Activated CD4-positive, alpha-beta T cell treated with anti-CD3 and anti-CD28 coated beads, Interleukin-2, amount 50 U/mL, for 48 hours (primary cell): ENCODE measurements at places on chromosomes 1 and 21.

DNA sequence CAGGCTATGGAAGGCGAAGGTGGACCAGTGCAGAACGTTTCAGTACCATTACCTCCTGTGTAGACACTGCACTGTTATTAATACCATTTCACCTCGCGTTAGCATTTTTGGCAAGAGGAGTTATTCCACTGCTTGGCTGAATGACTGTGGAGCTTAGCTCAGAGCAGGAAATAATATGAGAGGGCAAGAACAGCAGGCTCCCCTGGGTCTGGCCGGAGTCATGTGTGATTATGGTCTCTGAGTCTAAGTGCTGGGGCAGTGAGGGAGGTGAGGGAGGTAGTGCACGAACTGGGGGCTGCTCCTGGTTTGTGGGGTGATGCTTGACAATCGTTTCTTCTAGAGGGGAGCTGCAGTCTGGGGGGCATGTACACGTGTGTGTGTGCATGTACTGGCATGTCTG is 82.9 kb downstream of the MDM4 start:
- DNase-seq = no peak

DNA sequence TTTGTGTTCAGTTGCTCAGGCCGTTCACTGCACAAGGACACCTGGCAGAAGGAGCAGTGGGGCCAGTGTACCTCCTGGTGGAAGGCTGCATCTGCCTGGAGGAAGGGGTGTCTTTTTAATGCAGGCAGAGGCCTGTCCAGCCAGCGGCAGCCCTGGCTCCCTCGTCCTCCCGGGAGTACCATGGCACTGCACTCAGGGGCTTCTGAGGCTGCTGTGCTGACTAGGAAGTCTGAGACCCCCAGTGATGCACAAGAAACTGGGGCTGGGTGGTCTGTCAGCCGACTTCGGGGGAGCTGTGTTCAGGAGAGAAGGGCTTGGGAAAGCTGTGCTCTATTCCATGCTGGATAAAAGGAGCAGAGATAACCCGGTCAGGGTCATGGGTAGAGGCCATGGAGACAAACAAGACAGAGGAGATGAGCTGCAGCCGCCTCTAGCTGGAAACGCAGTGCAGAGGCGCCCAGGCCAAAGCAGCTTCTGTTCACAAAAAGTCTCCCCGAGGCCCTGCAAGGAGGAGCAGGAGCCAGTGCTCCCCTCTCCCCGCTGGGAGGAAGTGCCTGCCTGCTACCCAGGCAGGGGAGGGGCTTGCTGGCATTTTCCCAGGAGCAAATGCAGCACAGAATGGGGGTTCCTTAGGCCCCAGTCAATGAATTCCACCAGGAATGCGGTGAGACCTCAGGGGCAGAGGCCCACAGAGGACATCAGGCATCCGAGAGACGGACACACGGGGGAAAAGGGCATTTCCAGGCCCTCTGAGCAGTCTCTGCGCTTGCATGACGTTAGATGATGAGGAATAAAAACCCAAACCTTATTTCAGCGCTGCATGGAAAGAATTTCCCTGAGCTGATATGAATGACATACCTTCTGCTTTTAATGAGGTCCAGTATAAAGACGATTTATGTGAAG is 17.2 kb upstream of the C2CD2 start:
- no peak for DNase-seq

DNA sequence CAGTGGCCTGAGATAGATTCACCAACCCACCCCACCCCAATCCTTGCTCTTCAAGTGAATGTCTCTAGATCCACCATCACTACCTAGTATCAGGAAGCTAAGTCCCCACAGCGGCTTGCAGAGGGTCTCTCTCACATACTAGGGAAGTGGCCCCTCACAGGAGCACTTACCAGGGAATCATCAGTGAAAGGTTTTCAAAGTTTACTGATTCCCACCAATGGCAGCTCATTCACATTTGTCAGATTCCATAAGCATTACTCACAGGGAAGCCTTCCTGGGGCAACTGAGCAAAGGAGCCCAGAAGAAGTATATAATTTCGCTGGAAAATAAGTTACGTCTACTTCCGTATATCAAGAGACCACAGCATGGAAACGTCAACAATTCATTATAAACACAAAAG is 120.8 kb downstream of the GREM2 start:
- no peak for DNase-seq

- DNase-seq = no peak
Measured at GRCh38 chr1:85245456-85245855, 14.0 kb downstream of the C1orf52 start.

- no peak for DNase-seq
Measured at GRCh38 chr1:202264300-202264699, 70.7 kb downstream of the LGR6 start.

GRCh38 chr1:158457246-158457645 is 4.4 kb upstream of the OR10K1 start:
- no peak for DNase-seq

GRCh38 chr1:110225756-110226404 is 15.8 kb downstream of the KCNC4 start:
- DNase-seq = no peak
